ENCODE measurements at places on chromosomes 7 and 10.

DNA sequence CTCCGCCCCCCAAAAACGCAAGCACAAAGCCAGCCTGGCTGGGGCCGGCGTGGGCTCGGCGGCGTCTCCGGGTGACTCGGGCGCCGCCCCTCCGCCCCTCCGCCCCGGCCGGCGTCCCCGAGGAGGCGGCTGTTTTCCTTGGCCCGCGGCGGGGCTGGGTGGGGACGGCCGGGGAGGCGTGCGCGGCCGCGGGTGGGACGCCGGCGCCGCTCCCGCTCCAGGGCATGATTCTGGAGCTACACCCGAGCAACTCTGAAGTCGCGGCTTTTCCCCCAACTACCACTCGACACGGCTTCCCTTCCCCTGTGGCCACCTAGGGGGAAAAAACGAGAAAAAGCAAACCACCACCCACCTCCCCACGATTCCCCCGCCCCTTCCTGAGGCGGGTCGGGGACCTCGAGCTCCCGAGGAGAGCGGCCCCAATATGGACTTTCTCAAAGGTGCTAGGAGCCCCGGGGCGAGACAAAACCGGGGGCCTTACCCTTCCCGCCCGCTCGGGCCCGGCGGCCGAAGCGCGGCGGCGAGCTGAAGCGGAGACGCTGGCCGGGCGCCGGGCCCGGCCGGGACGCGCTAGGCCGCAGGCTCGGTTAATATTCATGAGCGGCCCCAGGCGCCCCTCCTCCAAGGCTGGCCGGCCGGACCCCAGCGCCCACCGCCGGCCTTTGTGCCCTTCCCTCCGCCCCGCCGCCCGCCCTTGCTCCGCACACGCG, 856 bp downstream of the ARHGAP21 start:
- DNase-seq: peak; percentile 80

GRCh38 chr7:44372560-44373417, 47.4 kb upstream of the CAMK2B start:
- no peak for DNase-seq

DNA sequence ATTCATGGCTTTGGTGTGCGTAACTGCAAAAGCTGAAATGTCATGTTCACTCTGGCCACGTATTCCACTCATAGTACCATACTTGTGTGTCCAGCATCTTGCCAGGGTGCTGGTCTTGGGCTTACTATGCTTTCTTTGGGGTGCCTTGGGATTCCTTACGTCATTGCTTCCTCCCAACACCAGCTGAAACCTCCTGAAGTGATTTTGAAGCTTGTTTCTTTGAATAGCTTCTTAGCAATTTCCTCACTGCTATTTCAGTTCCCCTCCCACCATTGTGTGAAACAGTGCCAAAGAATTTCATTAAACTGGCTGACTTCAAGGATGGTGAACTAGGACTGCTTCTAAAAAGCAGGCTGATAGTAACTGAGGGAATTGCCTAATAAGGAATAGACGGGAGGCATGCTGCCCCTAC, 36.9 kb downstream of the ENTPD1 start:
- DNase-seq: no peak

DNA sequence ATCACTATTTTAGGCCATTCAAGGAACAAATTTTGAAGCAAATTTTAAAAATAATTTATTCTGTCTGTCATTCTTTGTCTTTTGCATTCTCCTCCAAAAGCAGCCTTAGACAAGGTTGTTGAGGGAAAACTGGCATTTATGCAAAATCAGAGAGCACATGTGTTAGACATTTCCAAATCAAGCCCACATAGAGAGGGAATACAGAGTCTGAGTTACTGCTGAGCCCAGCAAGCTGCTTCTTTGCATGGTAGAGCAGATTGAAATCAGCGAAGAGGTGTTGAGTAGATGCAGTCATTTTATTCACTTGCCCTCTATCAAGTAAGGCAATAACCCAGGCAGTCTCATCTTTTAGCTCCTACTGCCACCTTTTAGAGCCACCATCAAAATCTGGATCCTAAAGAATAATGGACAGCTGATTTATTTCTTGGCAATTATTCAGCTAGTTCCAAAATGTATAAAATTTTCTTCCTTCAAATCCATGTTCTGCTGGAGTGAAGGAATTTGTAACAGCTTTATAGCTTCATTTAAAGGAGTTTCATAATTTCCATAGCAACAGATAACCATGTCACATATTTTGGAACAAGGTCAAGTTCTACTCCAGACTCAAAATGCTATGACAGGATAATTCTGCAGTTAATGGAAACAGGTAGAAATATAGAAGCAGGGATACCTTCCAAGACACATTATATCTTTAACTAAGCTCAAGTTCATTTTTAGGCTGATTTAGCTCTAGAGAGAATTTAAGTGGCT, 7.3 kb upstream of the PCDH15 start:
- DNase-seq: no peak

DNA sequence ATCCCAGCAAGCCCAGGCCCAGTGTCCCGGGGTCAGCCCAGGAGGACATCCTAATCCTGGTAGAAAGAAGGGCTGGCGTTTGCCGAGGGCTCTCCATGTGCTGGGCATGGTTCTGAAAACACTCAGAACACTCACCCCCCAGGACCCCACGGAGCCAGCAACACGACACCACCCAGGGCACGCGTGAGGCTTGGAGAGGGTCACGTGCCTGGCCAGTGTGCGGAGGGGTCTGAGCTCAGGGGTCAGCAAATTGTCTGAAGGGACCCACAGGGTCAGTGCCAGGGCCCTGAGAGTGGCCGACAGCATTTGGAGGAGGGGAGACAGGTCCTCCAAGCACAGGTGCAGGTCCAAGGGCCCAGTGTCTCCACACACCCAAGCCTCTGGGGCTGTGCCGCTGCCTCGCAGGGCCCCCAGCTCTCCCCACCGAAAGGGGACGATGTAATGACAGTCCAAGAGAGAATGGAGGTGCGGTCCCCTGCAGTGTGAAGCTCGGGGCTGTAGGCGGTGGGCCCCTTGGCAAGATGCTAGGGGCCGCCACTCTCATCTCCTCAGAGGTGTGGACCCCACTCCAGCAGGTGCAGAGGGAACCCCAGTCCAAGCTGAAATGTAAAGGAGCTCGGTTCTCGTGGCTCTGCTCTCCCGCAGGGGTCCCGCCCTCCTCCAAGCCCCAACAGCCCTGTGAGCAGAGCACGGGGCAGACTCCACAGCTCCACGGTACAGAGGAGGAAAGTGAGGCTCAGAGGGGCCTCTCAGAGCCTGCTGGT, 7.8 kb downstream of the FOXL3 start:
- no peak for DNase-seq

DNA sequence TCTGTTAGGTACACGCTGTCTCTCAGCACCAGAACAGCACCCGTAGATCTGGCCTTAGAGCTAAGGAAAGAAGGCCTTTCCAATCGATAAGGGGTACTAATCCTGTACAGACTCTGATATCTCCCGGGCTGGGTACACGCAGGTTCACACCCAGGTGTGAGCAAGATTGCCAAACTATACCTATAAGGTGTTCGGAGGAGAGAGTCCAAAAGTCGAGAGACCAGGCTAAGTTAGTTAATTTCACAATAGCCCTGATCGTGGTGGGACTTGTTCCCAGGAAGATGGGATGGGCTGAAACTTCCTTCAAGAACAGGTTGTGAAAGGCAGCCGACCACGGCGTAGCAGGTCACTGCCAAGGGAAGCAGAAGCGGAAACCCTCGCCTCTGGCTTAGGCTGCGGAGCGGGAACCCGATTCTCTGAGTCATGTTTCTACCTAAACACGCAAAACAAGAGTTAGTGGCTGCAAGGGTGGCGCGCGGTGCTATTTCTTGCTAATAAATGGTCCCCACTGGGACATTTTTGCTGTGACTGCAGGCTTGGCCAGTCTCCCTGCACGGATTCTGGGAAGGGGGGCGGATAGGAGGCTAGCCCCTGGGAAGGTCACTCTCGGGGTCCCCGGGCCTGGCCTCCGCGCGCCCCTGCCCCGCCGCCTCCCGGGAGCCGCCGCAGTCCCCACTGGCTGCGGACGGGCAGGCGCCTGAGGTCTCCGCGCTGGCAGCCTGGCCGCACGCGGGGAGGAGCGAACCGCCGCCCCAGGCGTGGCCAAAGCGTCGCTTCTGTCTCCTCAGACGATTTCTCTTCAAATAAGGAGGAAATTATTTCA, 75.4 kb upstream of the PDSS1 start:
- no peak for DNase-seq

DNA sequence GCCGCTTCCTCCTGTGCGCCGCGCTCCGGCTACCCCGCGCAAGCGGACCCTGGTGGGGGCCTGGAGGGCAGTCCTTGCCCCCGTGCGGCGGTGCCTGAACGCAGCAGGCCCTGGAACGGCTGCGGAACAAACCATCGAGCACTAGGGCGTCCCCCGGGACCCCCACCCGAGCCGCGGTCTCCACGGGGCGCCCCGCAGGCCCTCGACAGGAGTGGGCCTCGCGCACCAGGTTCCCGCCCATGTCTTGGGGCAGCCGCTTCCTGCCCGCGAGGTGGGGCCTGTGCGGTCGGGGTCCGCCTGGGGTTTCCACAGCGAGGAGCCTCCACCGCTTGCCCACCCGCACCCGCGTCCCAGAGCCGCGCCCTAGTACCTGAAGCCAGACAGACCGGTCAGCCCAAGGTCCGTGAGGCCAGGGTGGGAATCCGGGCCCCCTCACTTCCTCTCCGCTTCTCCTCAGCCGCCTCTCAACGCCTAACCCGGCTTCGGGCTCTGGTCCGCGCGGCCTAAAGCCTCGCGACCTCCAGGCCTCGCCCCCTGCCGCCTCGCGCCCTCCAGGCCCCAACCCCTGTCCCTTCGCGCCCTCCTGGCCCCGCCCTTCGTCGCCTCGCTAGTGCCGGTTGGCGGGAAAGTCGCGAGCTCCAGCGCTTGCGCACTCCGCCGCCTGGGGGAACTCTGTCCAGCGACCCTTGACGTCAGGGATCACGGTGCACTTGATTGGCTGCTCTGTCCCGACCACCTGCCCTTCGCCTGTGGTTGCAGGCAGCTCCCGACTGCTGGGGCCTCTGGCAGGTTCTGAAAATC, 7.0 kb upstream of the GBX1 start:
- DNase-seq: no peak

- no peak for DNase-seq
Observed at GRCh38 chr10:106242301-106242700, 922.2 kb downstream of the SORCS1 start.

DNA sequence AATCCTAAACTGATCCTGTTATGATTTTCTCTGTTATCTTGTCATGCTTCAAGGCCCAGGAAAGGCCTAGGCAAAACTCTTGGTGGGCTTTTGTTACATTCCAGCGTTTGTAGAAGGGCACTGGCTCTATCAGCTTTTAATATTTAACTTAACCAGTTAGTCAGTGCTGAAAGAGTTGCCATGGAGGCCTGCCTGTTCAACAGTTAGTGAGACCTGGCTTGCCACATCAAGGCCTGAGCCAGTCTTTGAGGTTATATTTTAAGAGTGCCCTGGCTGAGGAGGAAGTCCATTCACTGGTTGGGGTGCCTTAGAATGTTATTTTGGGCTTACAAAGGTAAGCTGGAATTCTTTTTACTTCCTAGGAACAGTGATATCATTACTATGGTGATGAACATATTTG, 144.1 kb upstream of the NRG3 start:
- DNase-seq: no peak

- DNase-seq: no peak
Observed at GRCh38 chr10:74977072-74977471, 134.4 kb upstream of the SAMD8 start.

DNA sequence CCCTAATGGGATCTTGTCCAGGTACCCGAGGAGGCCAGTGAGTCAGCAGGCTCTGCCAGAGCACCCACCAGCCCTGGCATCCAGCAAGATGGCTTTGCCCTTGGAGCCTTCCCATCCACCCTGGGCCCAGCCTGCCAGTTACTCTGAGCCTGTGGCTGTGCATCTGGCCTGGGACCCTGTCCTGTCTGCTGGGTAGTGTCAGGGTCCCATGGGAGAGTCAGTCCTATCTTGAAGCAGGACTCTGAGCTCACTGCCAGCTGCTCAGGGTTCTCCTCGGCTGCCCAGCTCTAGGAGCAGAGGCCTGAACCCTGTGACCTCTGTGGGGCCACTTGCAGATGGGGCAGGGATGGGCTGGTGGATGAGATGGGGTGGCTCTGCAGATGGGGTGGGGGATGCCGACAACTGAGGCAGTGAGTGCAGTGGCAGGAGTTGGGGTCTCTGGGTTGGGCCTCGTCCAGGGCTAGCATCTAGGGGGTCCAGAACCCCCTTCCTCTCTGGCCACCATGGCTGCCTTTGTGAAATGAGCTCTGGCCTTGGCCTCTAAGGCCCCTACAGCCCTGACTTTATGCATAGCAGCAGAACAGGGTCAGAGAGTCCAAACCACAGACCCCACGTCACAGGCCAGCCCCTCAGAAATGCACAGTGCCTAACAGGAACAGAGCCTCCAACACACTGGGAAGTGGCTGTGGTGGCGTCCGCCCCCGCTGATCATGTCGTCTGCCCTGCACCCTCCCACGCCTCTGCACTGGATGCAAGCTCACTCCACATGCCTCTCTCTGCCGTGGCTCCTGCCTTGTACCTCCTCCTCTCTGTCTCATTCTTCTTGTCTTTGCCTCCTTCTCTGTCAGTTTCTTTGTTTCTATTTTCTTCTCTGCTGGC, 88.1 kb upstream of the RET start:
- DNase-seq: no peak

DNA sequence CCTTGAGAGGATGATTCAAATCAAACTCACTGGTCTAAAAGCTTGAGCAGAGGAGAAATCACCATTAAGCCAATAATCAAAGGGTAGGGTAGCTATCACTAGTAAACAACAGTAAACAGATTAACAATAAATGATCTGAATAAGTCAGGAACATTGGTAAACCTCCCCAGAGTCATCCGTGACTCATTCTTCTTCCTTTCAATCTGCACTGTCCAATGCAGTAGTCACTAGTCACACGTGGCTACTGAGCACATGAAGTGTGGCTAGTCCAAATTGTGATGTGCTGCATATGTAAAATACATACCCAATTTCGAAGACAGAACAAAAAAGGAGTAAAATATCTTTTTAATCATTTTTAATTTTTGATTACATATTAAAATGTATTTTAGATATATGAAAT, 64.0 kb downstream of the ERCC6 start:
- no peak for DNase-seq

GRCh38 chr7:144991041-144991440, 155.2 kb upstream of the TPK1 start:
- DNase-seq: no peak

DNA sequence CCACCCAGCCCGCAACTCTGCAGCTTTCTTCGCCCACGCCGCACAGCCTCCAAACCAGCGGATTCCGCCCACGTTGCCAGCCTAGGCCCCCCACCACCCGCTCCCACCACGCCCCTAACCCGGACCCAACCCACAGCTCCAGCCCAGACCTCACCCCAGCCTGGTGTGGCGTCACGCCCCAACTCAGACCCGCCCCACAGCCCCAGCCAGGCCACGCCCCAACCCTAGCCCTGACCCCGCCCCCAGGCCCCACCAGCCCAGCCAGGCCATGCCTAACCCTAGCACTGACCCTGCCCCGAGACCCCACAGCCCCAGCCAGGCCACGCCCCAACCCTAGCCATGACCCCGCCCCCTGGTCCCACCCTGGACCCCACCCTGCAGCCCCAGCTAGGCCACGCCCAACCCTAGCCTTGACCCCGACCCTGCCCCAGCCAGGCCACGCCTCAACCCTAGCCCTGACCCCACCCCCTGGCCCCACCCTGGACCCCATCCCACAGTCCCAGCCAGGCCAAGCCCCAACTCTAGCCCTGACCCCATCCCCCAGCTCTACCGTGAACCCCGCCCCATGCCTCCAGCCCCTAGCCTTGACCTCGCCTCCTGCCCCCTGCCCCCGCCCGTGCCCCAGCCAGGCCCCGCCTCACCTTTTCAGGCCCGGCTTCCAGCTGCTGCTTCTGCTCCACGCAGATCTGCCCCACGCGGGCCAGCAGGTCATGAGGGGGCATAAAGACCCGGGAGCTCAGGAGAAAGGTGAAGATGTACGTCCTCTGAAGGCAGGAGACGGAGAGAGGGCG, 64.0 kb downstream of the RASGEF1A start:
- no peak for DNase-seq

- no peak for DNase-seq
Observed at GRCh38 chr10:126143117-126143516, 245.2 kb downstream of the ADAM12 start.

All from DND-41 (cell line).